ENCODE measurements at places on chromosomes 6 and 20.

DNA sequence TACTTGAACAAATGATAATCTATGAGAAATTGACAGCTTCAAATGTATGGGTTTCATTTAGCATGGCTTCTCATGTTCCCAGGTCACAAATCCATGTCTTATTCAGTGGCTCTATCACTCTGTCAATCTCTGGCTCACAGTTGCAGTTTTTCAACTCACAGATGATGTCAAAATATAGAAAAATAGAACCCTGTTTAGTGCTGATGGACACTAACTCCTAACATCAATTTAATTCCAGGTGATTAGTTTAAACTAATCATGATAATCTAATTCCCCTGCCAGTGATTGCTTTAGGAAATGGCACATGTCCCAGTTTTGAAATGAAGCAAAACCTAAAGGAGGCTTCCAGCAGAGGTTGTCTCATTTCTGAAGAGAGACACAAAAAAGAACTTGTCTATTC lies 13.0 kb downstream of the KHDC1 start:
- DNase-seq, result no peak

GRCh38 chr6:108875161-108875555 lies 26.9 kb downstream of the ARMC2 start:
- DNase-seq, result no peak

DNA sequence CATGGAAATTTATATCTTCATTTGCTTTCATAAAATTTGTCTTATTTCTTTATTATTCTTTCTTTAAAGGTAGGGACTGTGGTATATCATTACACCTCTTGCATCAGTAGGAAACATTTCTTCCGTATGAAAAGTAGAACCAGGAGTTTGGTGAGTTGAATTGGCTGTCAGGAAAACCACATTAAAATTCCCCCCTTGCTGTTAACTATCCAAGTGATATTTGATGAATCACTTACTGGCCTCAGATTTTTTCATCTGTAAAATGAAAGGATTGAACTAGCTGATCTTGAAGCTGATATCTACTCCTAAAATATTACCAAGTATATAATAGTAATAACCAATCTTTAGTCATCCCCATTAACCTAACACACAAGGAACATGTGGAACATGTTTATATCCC lies 460.9 kb downstream of the GJA1 start:
- no peak for DNase-seq

- DNase-seq, result peak; percentile 25
These were observed 151.6 kb upstream of the GMDS start for GRCh38 chr6:2396846-2397630.

GRCh38 chr6:56370127-56370540 lies 122.8 kb upstream of the COL21A1 start:
- no peak for DNase-seq

GRCh38 chr6:170407200-170407599 lies 100.6 kb downstream of the FAM120B start:
- DNase-seq, result no peak

GRCh38 chr6:29502597-29502996 lies 14.8 kb upstream of the MAS1L start:
- DNase-seq, result no peak

DNA sequence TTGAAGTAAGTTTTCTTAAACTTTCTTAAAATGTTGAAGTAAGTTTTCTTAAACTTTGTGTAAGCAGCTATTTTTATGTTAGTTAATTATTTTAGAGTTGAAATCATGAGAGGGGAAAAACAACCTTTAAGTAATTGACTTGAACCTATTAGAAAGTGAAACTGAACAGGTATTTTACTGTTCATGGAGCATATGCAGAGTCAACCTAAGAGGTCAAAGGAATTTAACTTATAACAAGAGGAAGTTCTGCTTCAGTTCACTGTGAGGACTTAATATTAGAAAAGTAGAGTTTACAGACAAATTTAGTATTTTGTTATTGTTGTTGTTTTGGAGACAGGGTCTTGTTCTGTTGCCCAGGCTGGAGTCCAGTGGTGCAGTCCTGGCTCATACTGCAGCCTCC lies 38.0 kb downstream of the CDYL start:
- DNase-seq, result no peak

GRCh38 chr20:16806061-16806460 lies 57.9 kb downstream of the OTOR start:
- no peak for DNase-seq

DNA sequence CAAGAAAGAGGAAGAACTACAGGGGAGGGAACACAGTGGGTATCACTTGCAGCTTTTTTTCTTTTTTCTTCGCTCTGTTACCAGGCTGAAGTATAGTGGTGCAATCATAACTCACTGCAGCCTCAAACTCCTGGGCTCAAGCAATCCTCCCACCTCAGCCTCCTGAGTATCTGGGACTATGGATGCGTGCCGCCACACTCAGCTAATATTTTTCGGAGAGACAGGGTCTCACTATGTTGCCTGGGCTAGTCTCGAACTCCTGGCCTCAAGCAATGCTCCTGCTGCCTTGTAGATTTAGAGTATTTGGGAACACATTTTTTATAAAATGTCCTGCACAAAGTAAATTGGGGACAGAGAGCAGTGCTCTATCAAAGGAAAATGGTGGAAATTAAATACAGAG lies 28.3 kb downstream of the PARD6B start:
- DNase-seq, result no peak

GRCh38 chr6:15485936-15486335 lies 176.9 kb downstream of the DTNBP1 start:
- DNase-seq, result no peak

GRCh38 chr6:108661430-108661829 lies 100.7 kb downstream of the FOXO3 start:
- no peak for DNase-seq

DNA sequence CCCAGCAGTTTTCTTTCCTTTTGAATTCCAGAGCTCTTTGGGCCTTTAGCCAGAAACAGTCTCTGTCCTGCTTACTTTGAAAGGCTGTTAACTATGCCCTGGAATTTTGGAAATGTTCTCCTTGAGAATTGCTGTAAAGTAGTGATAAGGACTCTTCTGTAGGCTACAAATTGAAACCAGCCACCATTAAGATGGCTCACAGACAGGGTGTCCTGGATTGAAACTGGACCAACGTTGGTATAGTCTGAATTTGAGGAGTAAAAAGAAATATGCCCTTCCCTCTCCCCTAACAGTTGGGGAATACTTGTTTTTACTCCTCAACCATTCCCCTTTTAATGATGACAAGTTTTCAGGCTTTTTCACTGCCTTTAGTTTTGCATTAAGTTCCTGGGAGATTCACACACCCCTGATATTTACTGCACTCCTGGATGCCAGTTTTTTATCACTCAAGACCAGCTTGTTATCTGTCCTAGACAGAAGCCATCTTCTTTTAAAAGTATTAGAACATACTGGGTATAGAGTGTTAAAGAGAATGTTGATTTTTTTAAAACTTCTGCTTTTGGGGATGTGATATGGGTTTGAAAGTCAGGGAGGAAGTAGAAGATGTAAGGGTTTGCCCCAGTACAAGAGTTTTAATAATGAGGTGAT lies 21.9 kb downstream of the TOP1 start:
- no peak for DNase-seq

GRCh38 chr6:143223895-143224294 lies 163.2 kb downstream of the AIG1 start:
- no peak for DNase-seq

GRCh38 chr6:150992262-150992661 lies 126.8 kb downstream of the MTHFD1L start:
- no peak for DNase-seq

GRCh38 chr6:43901733-43902230 lies 131.8 kb downstream of the VEGFA start:
- no peak for DNase-seq

GRCh38 chr6:11747021-11747420 lies 31.6 kb downstream of the ADTRP start:
- DNase-seq, result no peak

GRCh38 chr6:111791415-111791814 lies 81.8 kb downstream of the FYN start:
- no peak for DNase-seq
